ENCODE measurements at places on chromosomes 1 and 21.

- no peak for DNase-seq
These were observed 35.8 kb downstream of the C1orf21 start for GRCh38 chr1:184422490-184423233.

- peak; percentile 88 for DNase-seq
These were observed 40.6 kb downstream of the AKNAD1 start for GRCh38 chr1:108816049-108816893.

GRCh38 chr21:28644762-28645161, 347.9 kb downstream of the LTN1 start:
- no peak for DNase-seq

GRCh38 chr1:153447498-153448170, 12.8 kb downstream of the S100A7 start:
- no peak for DNase-seq

DNA sequence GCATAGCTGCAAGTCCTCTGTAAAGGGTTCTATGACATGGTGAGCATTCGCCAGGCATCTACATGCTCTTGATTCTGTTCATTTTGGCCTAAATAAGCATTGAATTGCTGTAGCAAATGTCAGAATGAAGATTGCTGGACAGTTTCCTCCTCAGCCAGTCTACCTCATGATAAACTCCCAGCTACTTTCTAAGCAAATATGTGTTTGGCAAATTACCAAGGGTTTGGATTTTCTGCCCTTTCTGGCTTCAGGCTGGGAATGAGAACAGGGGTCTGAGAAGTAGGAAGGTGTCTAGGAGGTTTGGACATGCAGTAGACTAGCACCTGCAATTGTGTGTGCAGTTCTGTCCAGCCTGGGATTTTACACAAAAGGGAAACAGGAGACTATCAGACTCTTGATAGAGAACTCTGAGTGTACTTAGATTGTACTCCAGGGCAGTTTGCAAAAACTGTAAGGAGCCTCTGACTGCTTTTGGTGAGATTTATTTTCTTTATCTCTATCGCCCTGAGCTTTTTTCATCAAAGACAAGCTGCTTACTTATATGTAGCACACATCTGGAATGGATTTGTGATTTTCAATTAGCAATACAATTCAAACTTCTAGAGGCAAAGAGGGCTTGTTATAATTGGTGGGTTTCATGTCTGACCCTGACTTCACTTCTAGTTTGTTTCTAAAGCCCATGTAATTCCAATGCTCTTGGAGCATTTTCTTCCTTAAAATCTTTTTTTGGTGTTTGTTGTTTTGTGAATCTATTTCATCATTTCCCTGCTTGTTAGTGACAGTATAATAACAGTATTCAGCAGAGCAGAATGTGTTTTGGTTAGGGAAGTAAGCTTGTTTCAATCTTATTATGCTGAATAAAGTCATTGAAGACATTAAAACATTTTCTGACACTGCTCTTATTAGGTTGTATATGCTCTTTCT, 150.8 kb downstream of the VPS13D start:
- no peak for DNase-seq

DNA sequence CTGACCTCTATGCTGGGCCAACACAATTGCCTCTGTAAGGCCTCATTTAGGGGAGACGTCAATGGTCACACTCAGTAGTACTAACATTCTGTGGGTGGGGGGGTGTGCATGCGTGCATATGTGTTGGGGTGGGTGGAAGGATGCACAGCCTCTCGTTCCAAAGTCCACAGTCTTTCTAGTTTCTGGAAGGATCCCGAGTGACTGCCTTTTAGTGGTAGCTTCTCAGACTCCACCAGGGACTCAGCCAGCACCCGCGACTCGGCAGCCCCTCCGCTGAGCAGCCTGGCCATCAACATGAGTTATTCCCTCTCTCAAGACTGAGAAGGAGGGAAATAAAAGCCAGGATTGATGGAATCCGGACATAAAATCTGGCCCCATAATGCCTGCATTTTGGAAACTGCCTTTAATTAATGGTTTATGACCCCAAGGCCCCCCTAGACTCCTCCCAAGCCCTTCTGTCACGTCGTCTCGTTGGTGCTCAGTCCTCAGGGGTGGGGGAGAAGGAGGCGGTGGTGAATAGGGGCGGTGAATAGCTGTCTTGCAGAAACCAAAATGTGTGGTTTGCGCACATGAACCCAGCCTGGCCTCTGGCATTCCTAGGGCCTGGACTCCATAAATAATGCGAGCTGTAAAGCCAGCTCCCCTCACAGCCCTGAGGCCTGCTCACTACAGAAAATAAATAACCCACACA, 65.1 kb upstream of the TMEM51 start:
- DNase-seq, result no peak

- no peak for DNase-seq
These were observed 9.5 kb downstream of the F3 start for GRCh38 chr1:94532077-94532476.

DNA sequence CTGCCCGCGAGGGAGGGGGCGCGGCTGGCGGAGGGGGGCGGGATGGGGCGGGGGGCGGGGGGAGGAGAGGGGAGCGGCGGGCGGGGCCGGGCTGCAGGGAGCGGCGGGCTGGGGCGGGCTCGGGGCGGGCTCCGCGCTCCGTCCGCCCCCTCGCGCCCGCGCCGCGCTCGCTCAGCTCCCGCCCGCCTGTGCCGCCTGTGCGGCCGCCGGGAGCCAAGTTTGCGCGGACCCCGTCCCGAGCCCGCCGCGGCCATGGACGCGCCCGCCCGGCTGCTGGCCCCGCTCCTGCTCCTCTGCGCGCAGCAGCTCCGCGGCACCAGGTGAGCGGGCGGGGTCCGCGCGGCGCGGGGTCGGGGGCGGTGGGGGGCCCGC, at the start of gene GABRD:
Gene GABRD, plus strand, starts transcription at position 174 of the 372 bp plus-strand sequence. Its CDS starts 79 bp downstream, at position 253.
- peak; percentile 45 for DNase-seq

GRCh38 chr1:79859212-79859948, 852.9 kb upstream of the ADGRL4 start:
- DNase-seq, result no peak

- DNase-seq, result no peak
These were observed 24.4 kb downstream of the CAP1 start for GRCh38 chr1:40064797-40065499.

- DNase-seq, result no peak
These were observed 5.2 kb downstream of the TNFSF4 start for GRCh38 chr1:173201969-173202368.

DNA sequence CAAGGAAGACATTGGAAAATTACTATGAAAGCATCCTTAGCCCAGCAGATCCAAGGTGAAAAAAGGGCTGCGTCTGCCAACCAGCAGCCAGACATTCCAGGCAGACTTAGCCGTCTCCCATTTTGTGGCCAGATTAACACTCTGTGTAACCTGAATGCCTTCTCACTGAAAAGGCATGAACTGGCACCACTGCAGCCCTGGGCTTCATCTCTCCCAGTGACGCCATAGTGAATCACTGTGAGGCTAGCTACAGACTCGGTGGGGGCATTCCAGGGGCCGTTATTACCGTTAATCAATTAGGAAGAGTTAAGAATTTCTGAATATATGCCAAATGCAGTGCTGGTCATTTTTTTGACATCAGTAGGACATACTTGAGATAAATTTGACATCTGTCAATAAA, 627.4 kb downstream of the LMO4 start:
- DNase-seq, result peak; percentile 55

DNA sequence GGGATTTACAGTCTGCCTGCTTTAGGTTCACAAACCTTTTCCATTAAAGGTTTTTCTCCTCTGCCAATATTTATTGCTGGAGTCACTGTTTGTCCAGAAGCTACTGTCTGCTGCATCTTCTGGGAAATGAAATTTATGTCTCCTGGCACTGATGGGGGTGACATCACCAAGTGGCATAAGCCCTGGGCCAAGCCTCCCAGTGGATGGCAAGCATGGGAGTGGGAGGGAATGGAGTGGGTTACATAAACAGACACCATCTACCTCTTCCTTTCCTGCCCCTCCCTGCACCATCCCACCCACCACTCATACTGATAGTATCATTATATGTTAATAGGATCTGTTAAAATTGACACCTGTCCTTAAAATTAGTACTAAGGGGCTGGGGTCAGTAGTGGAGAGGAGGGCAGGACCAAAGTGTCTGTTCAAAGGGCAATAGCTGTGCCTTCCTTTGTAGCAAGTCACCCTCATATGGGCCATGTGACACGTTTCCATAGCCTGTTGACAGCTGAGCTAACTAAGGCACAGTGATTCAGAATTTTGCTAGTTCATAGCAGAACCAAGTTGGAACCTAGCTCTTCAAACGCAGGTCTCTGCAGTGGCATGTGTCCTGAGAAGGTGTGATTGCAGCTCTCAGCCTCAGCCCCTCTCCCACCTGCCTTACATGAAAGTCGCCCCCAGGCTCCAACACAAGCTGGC, 71.0 kb downstream of the MAB21L3 start:
- DNase-seq, result no peak

GRCh38 chr1:160860840-160861505, 1.7 kb downstream of the CD244 start:
- no peak for DNase-seq

GRCh38 chr1:29590583-29591565, 354.6 kb downstream of the PTPRU start:
- DNase-seq, result no peak

- no peak for DNase-seq
These were observed 14.8 kb downstream of the NUCKS1 start for GRCh38 chr1:205735218-205735617.

DNA sequence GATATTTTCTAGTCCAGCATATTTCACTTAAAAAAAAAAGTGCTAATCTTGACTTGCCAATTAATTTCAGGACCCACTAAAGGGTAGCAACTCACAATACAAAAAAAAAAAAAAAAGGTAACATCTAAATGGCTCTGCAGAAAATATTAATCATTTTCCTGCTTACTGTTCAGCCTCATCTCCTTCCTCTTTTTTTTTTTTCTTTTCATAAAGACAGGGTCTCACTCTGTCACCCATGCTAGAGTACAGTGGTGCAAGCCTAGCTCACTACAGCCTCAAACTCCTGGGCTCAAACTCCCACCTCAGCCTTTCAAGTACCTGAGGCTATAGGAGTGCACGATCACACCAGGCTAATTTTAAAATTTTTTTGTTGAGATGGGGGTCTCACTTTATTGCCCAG, 30.4 kb downstream of the TTC13 start:
- no peak for DNase-seq

DNA sequence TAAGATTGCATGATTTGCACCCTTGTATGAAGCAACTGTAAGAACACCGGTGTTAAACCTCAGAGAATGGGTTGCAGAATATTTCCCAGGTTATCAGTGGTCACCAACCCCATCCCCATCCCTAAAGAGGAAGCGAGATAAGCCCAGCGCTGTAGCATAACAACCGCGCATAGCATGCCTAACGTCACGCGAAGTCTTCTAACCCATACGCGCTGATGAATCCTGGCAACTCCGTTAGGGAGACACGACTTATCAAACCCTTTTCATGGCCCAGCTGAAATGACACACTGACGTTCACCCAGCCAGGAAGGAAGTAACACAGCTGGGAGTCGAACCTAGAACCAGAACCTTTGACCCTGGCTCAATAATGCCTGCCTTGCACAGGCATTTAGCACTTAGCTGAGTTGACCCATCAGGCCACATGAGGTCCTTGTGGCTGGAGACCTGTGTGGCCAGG, 24.2 kb downstream of the TMEM51 start:
- DNase-seq, result no peak

DNA sequence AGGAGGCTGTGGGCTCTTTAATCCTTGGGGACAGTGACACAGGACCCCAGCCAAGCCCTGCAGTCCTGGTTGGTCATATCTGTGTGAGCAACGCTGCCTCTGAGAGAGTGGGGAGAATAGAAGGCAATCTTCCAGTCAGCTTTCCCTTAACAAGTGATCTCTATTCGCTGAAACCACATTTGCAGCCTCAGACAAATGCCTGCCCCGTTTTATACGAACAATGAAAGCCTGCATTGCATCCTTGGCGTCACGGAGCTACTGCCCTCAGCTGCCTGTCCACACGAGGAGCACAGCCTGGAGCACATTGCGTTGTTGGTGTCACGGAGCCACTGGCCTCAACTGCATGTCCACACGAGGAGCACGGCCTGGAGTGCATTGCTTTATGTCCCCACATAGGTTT, 150.2 kb upstream of the ARHGEF16 start:
- DNase-seq, result no peak

DNA sequence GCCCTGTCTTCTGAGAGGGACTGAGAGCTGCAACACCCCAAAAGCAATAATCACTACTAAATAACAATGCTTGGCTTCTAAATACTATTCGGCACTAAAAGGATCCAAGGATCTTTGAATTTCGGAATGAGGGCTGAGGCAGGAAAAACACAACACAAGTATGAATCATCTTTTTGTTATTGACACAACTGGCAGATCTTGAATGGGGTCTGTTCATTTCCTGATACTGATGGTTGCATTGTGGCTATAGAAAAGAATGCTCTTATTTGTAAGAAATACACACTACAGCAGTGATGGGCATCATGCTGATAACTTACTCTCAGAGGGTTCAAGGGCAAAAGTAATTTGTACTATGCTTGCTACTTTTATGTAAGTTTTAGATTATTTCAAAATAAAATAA, 149.2 kb upstream of the PLD5 start:
- DNase-seq, result no peak

DNA sequence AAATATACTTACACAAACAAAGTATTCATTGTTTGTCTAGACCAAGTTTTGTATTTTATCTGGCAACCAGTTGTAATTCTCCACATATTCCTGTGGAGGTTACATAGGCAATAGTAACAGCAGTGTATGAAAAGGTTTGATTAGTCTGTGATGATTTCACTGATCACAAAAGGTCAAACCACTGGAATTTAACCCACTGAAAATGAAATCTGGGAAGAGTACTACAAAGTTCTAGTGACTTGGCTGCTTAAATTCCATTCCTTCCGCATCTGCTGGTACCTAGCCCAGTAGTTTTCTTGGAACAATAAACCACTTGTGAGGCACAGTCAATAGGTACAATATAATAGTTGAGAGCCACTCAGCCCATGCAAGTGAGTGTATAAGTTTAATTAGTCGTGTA, 205.4 kb downstream of the NFIA start:
- DNase-seq, result no peak

- DNase-seq, result no peak
These were observed at the start of gene FCGR3B for GRCh38 chr1:161631076-161631475. FCGR3B (minus strand) TSS chr1:161631176; CDS start chr1:161631094, 82 bp downstream.

GRCh38 chr1:161382214-161383019, 14.7 kb upstream of the CFAP126 start:
- DNase-seq, result peak; percentile 76

- DNase-seq, result no peak
These were observed 107.0 kb upstream of the HMCN1 start for GRCh38 chr1:185627171-185627570.

DNA sequence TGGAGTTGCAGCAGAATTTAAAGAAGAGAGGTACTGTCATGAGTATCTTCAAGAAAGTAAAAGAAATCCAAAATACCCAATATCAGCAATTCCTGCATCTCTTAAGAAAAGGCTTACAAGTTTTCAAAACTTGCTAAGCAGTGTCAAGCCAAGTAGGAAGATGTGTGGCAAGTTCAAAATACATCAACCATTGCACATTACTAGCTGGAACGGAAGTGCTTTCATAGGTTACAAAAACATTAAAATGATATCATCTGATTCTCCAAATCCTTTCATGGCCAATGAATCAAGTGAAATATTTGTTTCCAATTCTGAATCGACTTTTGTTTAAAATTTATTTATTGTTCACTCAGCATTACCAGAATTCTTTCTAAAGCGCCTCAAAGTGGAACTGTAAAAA, 5.7 kb upstream of the ABCA4 start:
- no peak for DNase-seq

All from G401 (cell line).